ENCODE measurements at places on chromosomes 2 and 18.

- DNase-seq: no peak
These were observed 16.6 kb downstream of the UGP2 start for GRCh38 chr2:63858291-63858690.

DNA sequence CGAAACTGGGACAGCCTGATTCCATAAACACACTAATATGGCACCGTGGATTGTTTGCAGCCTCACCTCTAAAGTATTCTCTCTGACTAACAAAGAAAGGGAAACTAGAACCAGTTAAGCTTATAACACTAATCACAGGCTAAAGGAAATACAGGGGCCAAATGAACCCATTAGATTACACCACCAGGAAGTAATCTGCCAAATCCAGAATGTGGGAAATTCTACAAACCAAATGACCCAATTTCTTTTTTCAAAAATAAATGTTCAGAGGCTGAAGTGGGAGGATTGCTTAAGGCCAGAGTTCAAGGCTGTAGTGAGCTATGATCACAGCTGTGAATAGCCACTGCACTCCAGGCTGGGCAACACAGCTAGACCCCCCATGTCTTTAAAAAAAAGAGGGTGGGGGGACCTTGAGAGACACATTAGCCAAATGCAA, 1.5 kb upstream of the MPPE1 start:
- DNase-seq: no peak

DNA sequence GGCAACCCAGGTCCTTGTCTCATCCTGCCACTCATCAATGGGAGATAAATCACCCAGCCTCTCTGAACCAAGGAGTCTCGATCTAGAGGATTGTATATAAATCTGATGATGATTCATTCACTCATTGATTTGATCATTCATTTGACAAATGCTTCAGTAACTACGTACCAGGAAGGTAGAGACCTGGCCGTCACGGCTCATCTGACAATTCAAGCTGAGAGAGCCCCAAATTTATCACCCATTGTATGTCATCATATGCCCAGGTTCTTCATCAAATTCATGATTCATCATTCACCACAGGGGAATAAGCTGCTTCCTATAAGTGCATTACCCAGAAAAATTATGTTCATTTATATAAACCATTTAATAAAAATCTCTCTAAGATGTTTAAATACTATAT, 116.9 kb downstream of the FAM161A start:
- no peak for DNase-seq

DNA sequence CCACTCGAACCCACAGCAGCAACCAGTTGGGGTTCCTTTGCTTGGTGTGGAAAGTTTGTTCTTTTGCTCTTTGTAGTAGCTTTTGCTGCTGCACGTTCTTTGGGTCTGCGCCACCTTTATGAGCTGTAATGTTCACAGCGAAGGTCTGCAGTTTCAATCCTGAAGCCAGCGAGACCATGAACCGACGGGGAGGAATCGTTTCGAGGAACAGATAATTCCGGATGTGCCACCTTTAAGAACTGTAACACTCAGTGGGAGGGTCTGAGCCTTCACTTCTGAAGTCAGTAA, 14.3 kb downstream of the GPR17 start:
- no peak for DNase-seq

DNA sequence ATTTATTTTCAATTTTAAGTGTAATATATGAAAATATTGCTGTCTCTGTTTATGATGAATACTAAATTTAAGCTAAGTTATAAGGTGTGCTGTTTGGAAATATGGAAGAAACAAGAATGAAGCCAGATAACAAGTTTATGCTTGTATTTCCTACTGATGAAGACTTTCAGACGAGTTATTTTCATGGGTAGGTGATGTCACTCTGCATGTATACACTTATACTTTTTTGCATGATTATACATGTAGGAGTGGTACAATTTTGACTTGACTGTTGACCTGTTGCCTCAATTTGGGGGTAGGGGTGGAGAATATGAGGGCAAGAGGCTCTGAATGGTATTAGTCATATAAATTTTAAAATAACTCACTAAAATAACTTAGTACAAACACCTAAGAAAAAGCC, 133.7 kb downstream of the HAUS1 start:
- DNase-seq: no peak

DNA sequence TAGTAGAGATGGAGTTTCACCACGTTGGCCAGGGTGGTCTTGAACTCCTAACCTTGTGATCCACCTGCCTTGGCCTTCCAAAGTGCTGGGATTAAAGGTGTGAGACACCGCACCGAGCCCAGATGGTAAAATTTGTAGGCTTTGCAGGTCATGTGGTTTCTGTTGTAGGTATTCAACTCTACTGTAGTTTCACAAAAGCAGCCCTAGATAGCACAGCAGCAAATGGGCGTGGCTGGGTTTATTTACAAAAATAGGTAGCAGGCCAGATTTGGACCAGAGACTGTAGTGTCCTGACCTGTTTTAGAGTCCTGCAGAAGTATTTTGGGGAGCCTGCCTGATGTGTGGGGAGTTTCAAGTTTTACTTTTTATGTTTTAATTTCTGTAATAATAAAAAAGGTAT, 84.1 kb upstream of the RASGRP3 start:
- DNase-seq: no peak

GRCh38 chr2:231648579-231649174, 56.0 kb downstream of the TEX44 start:
- DNase-seq: peak; percentile 12

GRCh38 chr2:37244017-37244416, 12.6 kb downstream of the NDUFAF7 start:
- no peak for DNase-seq

DNA sequence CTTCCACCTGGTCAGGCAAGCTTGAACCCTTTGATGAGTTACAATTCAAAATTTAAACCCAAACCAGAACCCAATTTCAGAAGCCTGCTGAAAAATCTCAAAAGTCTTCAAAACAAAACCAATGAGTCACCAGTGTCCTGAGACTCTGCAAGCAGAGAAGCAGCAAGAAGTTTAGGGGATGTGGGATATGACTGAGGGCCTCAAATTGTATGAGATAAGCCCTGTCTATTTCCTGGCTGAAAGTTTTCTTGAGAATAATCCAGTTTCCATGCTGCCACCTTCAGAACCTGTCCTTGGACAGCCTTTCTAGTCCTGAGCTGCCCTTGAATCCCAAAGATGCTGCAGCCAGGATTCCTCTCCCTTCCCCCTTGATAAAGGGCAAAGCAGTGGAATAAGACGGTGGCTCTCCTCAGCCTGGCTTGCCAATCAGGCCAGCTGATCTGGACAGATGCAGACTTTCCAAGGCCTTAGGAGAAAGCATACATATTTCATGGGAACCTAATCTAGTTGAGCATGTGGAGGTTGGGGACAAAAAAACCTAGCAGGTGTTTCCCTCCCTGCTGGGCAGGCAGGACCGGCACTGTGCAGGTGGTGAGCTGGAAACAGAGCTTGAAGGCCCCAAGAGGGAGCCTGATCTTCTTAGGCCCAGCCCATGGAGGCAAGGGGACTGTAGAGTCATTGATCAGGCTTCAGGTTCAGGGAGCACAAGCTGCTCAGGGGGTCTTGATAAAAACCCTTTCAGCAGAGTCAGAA, 278.0 kb upstream of the MGAT5 start:
- no peak for DNase-seq

DNA sequence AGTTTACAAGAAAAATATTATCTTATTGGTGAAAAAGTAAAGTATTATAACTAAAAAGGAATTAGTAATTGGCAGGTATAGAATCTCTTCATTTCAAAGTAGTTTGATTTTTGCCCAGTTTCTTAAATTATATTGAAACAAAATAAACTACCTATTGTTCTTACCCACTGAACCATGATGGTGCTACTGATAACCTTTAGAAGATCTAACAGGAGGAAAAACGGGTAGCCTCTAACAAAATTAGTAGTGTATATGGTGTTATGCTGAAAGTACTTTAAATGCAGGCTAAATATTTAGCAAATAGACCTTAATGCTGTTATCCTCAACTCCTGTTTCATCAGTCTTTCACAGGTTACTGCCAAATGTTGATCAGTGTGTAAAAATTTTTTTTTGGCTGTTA, 19.1 kb downstream of the MRPS9 start:
- no peak for DNase-seq

GRCh38 chr2:88753833-88754584, 62.5 kb downstream of the RPIA start:
- no peak for DNase-seq

DNA sequence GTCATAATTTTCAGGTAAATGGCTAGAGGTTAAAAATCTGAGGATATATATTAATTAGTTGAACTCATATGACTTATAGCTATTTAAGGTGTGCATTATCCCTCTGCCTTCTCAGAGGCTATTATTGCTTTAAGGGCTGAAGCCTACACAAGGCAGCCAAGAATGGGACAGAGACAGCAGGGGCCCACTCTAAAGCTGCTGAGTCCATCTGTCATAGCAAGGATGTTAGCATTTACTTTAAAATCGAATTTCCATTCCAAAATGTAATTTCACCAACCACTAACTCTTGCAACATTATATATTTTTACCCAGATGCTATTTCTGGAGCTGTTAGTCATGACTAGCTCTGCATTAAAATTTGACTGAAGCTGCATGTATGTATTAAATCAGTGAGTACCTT, 236.3 kb upstream of the FSIP2 start:
- no peak for DNase-seq

- no peak for DNase-seq
These were observed 258.5 kb upstream of the DDX18 start for GRCh38 chr2:117555965-117556364.

DNA sequence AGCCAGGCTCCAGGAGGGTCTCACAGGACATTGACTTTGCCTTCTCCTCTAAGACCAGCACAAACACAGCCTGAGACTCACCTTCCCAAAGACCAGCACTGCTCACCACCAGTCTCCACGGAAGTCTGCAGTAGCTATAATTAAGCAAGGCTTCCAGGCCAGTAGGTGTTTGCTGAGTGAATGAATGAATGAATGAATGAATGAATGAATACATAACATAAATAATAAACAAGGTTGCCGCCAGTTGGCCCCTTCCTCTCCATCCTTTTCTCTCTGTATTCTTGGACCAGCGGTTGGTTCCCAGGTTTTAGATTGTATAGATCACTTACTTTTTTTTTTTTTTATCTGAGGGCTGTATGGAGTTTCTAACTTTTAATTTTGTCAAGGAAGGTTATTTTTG, 222.4 kb upstream of the ID2 start:
- no peak for DNase-seq

Data from effector memory CD4-positive, alpha-beta T cell (primary cell).